M059J (cell line): ENCODE measurements at places on chromosomes 6 and 20.
A peak's percentile ranks its signal among the peaks of the same experiment; 100 is the strongest.

GRCh38 chr20:57335392-57335791 lies 5.8 kb downstream of the SPO11 start:
- DNase-seq = peak; percentile 26

DNA sequence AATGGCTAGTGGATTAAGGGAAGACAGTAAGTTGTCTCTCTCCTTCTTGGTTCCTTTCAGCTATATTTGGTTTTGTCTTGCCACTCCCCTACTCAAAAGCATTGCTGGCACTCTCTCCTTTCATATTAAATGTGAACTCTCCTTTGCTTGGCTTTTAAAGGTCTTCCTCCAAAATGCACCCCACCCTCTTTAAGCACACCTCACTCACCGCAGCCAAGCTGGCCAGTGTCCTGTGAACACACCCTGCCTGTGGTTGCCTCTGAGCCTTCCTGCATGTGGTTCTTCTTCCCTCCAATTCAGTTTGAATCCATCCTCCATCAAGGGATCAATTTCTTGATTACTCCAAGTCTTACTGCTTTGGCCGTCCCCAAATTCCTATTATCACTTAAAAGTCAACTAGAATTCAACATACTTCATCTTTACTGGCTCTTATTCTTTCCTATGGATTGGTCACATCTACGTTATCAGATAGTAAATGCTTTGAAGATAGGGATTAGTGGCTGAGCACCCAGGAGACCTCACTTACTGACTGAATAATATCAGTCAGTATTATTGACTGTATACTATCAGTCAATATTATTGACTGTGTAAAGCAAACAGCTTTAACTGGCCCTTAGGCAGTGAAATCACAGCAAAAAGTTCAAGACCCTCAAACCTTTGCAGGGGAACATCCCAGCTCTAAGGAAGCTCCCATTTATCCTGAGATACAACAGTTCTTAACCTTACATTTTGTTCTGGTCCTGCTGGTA lies 41.6 kb upstream of the SPDEF start:
- DNase-seq = no peak

GRCh38 chr6:149925253-149925973 lies 2.5 kb upstream of the RAET1G start:
- no peak for DNase-seq

GRCh38 chr6:122200440-122200839 lies 199.0 kb upstream of the HSF2 start:
- no peak for DNase-seq

DNA sequence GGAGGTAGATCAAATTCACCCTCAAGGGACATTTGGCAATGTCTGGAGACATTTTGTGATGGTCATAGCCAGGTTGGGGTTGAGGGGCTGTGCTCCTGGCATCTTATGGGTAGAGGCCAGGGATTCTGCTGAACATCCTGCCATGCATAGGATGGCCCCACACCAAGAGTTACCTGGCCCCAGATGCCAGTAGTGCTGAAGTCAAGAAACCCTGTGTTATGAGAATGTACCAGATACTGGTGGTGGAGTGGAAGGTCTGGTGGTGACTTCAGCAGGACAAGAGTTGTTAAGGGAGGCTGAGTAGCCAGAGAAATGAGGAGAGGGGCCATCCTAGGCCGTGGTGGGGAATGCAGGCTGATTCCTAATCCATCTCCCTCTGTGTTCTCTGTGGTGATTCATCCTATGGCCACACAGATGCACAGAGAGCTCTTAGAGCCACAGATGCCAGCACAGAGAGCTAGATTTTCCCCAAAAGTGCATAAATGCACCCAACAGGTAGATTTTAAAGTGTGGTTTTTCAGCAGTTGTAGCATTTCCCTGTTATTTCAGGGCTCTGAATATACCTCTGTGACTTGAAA lies 43.6 kb downstream of the CDYL start:
- peak; percentile 27 for DNase-seq

DNA sequence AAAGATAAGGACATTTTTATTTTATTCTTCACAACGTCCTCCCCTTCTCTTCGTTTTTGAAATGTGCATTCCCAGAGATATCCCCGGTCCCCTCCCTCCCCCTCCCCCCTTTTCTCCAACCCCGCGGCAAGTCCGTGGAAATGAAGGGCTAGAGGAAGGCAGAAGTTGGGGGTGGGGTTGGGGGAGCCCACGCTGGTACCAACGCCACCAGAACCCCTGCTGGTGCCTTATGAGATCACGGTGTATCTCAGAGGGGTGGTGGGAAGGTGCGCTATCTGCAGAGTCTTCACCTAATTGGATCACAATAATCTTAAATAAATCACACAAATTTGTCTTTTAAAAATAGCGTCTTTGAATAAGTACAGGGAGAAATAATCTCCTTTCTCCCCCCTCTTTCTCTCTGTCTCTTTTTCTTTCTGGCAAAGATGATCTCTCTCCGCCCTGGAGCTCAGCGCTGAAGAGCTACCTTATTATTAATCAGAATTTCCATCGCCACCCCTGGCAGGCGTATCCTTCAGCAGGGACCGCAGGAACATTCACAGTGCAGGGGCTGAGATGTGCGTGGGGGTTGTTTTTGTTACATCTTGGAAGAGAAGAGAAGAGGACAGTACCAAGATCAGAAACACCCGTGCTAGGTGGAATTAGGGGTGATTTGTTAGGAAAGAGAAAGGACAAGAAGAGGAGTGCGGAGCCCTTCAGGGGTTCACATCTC lies 915 bp downstream of the CLVS2 start:
- DNase-seq = no peak

DNA sequence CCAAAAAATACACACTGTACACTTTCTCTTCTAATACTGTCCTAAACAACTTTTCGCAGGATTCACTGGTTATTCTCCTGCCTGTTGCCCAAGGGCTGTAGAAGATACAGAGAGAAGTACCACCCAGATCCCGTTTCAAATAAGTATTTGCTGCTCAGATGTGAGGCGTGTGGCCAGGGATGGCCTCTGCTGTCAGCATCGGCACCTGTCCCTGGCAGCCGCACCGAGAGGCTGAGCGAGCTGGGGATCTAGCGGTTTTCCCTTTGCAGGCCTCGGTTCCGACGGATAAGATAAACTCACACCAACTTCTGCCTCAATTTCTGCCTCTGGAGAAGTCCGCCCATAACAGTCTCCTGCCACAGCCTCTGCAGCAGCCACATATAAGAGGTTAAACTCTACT lies 685.2 kb upstream of the AGPAT4 start:
- DNase-seq = no peak

GRCh38 chr6:15734118-15734897 lies 71.5 kb upstream of the DTNBP1 start:
- DNase-seq = no peak

- peak; percentile 69 for DNase-seq
Observed at GRCh38 chr6:20092071-20092566, 120.2 kb downstream of the MBOAT1 start.

GRCh38 chr6:170234419-170234818 lies 56.5 kb downstream of the DLL1 start:
- no peak for DNase-seq

DNA sequence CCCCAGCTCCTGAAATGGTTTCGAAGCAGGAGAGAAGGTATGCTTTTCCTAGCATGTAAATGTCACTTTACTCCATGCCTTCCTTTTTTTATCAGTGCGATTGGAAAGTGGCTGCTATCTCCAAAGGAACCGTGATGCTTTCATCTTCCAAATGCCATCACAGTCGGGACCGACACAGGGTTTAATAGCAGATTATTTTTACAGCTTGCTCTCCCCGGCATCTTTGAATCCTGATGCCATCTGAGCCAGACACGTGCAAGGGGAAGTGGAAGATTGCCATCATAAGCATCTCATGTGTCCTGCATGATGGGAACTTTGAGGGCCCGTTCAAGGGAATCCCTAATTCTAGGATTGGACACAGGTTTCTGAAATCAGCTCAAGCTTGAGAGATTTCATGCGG lies 253.4 kb upstream of the KCNG1 start:
- peak; percentile 18 for DNase-seq

GRCh38 chr20:37850724-37851355 lies 52.1 kb upstream of the VSTM2L start:
- no peak for DNase-seq

DNA sequence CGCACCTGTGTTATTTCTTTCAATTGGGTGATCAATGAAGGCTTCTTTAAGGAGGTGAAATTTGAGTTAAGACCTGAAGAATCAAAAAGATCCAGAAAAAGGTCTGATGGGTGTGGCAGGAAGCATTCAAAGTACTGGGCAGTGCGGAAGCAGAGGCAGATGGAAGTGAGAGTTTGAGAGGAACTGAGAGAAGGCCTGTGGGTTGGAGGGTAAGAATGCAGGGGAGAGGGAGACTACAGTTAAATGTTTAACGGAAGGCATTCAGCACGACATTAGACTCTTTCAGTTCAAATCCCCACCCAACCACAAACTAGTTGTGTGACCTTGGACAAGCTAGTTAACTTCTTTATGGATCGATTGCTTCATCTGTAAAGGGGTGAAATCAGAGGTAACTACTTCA lies 50.5 kb upstream of the GCM1 start:
- no peak for DNase-seq

GRCh38 chr20:44651684-44652423 lies at the start of gene ADA:
Gene ADA (minus strand): TSS chr20:44651699. CDS start chr20:44651607, 92 bp downstream.
- DNase-seq = peak; percentile 77
